Activated CD8-positive, alpha-beta memory T cell treated with anti-CD3 and anti-CD28 coated beads, Interleukin-2, amount 10 ng/mL, durations not matched to agents 7 days and 5 days (primary cell): ENCODE measurements at places on chromosomes 6 and 20. TPM values are rescaled to one million over a fixed set of nuclear protein-coding genes. Genes with fewer than 3 reads are reported as not detected.

Gene RSPO3
- not detected for total RNA-seq

Gene PTGIS
- 3.8 TPM for total RNA-seq

Gene MCHR2
- not detected for total RNA-seq

Gene HLA-DQB2
- total RNA-seq, result 4.2 TPM

Gene SLC22A7
- not detected for total RNA-seq

Gene PROCR
- 2.4 TPM for total RNA-seq

Gene EBF4
- total RNA-seq, result 3.1 TPM

Gene MRPS10
- 36.5 TPM for total RNA-seq
